ENCODE measurements at places on chromosomes 5 and 9.

DNA sequence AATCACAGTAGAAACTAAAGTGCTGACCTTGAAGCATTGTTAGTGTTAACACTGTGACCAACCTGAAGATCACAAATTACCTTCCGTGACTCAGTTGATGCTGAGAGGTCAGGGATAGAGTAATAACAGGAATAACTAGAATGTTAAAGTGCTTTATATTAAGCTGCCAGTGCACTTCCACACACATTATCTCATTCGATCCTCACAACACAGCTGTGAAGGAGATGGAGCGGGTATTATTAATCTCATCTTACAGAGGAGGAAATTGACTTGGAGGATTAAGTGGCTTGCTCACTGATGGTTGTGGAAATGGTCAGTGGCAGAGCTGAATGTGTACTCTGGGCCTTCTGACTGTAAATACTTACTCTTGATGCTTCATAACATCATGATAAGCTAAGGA, 252.5 kb upstream of the DMRT1 start:
- no peak for DNase-seq

DNA sequence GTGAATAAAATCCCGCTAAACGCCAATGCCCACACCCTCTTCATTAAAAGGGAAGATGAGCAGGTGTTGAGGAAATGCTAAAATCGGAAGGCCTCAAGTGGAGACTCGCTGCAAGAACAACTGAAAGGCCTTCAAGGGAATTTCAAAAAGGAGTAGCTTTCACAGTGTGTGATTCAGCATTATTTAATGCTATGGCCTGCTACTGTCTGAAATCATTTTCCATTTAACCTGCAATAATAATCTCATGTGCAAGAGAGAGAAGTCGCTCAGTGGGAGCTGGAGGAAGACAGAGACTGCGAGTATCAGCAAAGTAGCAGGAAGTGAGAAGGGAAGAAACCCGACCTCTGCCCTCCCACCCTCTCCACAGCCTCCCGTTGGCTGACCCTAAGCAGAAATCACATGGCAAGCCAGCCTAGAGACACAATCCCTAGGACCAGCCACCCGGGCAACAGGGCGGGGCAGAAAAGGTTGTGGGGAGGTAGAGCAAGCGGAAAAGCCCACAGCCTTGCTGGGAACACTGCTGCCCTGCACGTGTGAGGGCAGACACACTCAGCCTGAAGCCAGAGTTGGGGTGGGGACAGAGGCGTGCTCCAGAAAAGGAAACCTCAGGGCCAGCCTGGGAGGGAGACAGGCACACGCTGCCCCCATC, 39.9 kb upstream of the CTSL start:
- DNase-seq: no peak

DNA sequence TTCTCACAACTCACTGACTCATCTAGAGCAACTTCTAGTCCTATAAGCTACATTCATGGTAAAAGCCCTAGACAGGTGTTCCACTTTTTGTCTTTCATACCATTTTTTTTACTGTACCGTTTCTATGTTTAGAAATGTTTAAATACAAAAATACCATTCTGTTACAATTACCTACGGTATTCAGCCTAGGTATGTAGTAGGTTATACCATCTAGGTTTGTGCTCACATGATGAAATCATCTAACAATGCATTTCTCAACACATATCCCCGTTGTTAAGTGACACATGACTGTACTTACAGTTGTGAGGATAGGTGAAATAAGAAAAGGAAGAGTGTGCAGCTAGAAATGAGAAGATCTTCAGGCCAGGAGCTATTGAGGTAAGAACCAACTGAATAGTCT, 6.2 kb downstream of the CENPK start:
- DNase-seq: no peak

- no peak for DNase-seq
Observed at GRCh38 chr9:73022353-73022752, 69.5 kb upstream of the ALDH1A1 start.

DNA sequence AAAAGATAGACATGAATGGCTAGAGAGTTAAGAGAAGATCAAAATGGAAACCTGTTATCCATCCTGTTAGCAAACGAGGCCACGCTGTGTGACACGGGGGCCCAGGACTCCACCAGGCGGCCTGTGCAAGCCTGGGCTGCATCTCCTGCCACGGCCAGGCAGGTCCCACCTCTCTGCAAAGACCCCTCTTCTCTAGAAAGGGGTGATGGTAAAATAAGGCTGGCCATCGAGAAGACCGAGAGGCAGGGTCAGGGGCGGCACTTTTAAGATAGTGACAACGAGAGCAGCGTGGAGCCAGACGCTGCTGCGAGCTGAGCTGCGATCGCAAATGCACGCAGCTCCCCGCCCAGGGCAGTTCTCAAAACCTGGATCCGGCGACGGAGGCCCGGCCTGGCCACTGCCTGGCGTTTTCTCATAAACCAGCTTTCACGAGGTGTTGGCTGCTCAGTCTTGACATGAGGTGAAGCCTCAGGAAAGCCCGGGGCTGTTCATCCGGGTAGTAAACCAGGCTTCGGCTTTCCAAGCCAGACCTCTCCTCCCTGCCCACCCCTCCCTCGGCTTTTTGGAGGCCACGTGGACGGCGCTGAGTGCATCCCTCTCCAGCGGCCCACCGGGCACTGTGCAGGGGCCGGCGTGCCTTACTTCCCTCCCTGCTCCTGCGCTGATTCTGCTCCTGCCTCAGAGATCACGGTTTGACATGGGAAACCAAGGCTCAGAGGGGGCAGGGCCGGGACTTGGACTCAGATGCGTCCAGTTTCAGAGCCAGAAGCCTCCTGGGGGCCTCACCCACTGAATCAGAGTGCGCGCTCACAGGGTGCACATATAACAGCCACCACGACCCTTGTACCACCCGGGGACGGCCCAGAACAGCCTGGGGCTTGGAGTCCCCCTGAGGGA, 151.6 kb upstream of the PHYKPL start:
- DNase-seq: no peak

- no peak for DNase-seq
Observed at GRCh38 chr5:58499231-58499630, 8.0 kb downstream of the GAPT start.

DNA sequence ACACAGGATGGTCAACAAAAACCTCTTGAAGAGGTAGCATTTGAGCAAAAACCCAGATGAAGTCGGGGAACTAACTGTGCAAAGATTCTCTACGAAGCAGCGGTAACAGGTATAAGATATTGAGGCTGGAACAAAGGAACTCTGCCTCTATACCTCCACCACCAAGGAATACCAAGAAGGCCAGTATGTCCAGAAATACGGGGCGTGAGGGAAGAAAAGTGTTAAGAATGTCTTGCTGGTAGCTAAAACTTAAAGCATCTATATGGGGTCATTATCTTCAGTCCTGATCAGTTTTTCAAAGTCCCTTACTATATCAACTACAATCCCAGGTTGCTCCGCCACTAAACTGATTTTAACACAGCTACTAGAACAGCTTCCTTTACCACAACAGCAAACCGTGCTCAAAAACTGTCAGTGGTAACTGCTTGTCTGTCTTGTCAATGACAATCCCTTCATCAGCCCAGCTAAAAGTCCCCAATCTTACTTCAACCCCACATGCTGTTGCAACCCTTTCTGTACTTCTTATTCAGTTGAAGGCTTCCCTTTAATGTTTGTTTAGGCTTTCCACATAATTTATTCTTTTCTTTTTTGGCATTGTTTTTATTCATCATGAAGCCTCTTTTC, 9.4 kb downstream of the PAM start:
- DNase-seq: no peak

- no peak for DNase-seq
Observed at GRCh38 chr9:16032799-16033198, 480.0 kb downstream of the CCDC171 start.

DNA sequence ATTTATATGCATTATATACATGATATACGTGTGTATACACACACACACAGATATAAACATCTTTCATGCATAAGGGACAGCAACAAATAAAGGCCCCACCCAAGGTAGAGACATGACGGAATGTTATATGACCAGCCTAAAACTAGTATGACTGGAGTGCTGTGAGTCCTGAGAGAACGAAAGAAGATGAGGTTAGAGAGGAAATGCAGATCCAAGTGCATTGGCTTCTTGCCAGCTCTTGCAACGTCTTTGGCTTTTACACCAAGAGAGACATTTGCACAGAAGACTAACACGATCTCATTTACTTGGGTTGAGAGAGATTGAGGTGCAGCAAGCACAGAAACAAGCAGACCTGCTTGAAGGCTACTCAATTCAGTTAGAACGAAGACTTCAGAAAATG, 23.0 kb downstream of the CDH10 start:
- DNase-seq: peak; percentile 79

DNA sequence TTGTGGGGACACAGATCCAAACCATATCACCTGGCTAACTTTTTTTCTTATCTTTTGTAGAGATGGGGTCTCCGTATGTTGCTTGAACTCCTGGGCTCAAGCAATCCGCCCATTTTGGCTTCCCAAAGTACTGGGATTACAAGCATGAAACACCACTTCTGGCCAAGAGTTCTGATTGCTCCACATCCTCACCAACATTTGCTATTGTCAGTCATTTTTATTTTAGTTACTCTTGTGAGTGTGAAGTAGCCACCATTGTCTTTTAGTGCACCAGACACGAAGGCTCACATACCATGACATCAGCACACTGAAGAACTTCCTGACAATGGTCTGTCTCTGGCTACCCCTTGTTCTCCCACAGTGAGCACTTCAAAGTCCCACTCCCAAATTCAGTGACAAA, 17.3 kb downstream of the PLAC8L1 start:
- no peak for DNase-seq

DNA sequence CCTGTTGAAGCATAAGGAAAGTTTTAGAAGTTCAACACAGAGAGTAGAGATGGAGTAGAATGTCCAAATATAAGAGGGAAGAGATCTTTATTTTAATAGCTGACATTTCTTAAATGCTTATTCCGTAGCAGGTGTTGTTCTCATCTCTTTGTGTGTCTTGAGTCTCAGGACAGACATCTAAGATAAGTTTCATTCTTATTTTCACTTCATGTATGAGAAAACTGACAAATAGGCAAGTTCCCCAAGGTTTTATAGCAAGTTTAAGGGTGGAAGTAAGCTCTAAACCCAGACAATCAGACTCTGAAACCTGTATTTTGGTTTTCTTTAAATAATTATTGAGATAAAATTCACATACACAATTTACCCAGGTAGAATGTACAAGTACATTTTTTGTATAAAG, 228.4 kb upstream of the PPP1R2B start:
- no peak for DNase-seq

GRCh38 chr5:155619688-155620087, 606.1 kb downstream of the KIF4B start:
- no peak for DNase-seq

- DNase-seq: no peak
Observed at GRCh38 chr9:133269537-133270362, 5.3 kb downstream of the ABO start.

- no peak for DNase-seq
Observed at GRCh38 chr9:120846251-120846889, 3.6 kb upstream of the PSMD5 start.

DNA sequence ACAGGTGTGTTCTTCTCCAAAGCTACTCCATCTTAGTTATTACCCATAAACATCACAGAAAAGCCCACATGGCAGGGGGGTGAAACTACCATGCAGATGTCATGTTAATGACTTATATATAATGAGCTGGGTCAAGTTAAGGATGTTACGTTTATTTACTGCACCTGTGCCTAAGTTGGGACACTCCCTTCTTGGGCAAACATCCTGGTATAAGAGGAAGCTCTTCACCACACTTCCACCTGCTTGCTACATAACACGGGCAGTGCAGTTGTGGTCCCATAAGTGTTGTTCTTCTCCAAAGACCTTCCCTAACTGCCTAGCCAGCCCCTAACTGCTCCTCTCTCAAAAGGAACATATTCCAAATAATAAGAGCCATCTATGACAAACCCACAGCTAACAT, 9.3 kb upstream of the ZCCHC9 start:
- DNase-seq: no peak

DNA sequence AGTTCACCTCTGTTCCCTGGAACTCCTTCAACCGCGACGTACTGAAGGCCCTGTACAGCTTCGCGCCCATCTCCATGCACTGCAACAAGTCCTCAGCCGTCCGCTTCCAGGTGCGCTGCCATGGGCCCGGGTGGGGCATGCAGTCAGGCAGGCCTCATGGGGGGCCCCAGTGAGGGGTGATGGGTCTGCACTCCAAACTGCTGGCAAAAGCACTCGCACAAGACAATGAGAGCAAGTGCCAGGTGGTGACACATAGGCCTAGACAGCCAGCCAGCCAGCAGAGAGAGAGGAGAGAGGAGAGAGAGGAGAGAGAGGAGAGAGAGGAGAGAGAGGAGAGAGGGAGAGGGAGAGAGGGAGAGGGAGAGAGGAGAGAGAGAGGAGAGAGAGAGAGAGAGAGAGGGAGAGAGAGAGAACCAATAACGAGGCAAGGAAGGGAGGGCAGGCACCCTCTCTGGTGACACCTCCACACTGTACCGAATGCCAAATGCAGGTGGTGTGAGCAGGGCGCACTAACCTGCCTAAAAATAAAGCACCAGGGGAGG, 21.0 kb downstream of the DBH start:
- DNase-seq: no peak

GRCh38 chr5:65718576-65719310, 3.2 kb downstream of the SGTB start:
- DNase-seq: no peak

DNA sequence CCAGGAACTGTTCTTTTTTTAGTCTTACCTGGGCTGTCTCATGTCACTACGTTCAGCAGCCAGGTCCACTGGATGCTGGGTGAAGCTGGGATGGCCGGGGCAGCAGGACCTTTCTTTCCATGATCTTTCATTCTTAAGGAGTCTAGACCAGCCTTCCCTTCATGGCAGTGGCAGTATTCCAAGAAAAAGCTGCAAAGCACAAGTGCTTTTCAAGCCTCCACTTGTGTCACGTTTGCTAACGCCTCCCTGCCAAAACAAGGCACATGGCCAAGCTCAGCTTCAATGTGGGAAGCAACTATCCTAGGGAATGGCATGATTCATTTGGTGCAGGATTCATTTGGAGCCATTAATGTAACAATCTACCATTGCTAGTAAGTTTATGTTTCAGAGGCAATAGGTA, 94.8 kb downstream of the RCL1 start:
- DNase-seq: no peak

- DNase-seq: no peak
Observed at GRCh38 chr5:143244990-143245389, 158.5 kb downstream of the NR3C1 start.

DNA sequence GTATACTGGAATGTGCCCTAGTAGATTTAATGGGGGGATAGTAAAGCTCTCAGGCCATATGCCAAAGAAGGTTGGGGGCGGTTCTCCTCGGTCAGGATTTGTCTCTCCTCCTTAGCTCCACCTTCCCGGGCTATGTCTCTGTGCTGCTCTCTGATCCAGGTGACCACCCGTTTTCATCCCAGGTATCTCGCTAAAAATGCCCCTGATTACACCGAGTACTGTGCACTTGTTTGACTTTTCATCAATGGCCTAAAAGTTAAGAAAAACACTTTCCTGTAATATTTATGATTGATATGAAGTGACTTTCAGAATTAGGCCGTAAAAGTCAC, 724 bp downstream of the NDUFS6 start:
- DNase-seq: no peak

Measured in hindlimb muscle (tissue), 1 donor.